ENCODE measurements at places on chromosomes 5 and 9.

GRCh38 chr9:88747768-88748167 is 212.8 kb downstream of the NXNL2 start:
- no peak for DNase-seq

GRCh38 chr5:138654281-138654867 is 79.2 kb upstream of the HSPA9 start:
- no peak for DNase-seq

- DNase-seq: no peak
Measured at GRCh38 chr9:125260561-125260960, 1.1 kb upstream of the GAPVD1 start.

- DNase-seq: no peak
Measured at GRCh38 chr5:179272326-179273072, 72.8 kb downstream of the ADAMTS2 start.

DNA sequence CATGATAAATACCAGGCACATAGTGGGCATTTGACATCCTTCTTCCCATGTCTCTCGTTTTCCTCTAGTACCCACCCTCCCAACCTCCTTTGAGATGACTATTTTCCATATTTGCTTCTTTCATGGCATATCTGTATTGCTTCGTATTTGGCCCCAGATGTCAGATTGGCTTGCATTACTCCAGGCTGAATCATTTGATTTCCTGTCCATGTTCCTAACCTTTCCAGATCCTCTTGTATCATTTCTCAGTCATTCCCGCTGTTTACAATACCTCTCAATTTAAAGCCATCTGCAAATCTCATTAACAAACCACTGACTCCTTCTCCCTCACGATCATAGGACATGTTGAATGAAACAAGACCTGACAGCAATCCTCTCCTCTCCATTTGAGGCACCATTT is 19.9 kb downstream of the MTX3 start:
- no peak for DNase-seq

DNA sequence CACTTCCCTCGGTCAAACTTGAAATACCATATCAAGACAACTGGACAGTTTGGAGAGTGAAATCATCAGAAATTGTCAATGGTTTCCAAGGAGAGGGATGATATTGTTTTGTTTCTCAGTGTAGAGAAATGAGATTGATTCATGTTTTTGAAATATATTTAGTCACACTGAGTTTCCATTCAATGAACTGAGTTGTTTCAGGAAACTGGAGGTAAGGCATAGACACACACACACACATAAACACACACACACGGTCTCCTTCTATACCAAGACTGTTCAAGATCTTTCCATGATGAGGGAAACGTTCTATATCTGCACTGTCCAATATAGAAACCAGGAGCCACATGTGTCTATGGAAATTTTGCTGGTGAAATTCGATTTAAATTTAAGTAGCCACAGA is 182.8 kb downstream of the PTTG1 start:
- no peak for DNase-seq

GRCh38 chr5:39158127-39158593 is 61.2 kb downstream of the FYB1 start:
- no peak for DNase-seq

DNA sequence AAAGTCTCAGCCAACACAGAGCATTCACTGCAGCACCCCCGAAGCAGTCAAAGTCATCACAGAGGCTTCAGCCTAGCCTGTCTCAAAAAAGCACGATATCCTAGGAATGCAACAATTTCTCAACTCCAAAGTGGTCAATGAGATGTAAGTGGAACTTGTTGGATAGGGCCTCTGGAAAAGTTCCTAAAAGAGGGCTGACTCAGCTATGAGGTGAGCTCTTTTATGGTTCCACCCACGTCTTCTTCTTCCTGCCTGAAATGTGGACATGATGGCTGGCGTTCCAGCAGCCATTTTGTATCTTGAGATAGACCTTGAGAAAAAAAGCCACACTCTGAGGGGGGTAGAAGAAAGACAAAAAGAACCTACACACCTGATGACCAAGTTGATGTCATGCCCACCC is 32.5 kb upstream of the TRIO start:
- DNase-seq: no peak

GRCh38 chr9:13137426-13137825 is 142.1 kb downstream of the MPDZ start:
- DNase-seq: peak; percentile 29

DNA sequence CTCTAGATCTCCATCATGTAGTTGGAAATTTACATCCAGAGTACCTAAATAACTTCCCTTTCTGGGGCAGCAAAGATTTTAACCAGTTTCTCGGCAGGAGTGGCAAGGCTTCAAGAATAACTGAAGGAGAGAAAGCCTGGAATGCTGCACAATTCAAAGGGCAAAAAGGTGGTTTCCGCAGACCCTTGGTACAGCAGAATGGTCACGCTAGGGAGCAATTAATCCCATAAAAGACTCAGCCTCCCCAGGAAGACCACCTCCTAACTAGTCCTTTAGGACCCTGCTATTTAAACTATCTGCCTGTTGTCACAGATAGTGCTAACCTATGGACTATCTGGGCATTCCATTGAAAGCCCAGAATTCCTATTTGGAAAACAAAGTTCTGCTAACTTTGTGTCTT is 3.6 kb downstream of the HTR1A start:
- no peak for DNase-seq

DNA sequence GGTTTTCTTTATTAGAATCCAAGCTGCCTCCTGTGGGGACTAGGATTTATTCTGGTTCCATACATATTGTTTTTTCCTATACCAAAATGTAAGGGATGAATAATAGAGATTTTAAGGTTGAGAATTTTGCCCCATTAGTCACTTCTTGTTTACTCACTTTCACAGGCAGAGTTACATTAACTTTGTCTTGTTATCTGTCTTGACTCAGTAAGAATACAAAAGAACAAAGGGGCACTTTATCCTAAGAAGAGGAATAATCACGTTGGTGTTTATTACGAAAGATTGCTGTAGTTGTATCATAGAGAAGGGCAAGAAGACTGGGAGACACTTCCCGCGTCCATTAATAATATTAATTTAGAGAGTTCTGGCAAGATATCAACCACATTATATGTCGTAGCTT is 599.7 kb upstream of the FTMT start:
- DNase-seq: no peak

- no peak for DNase-seq
Measured at GRCh38 chr5:581941-582340, 30.2 kb upstream of the CEP72 start.

DNA sequence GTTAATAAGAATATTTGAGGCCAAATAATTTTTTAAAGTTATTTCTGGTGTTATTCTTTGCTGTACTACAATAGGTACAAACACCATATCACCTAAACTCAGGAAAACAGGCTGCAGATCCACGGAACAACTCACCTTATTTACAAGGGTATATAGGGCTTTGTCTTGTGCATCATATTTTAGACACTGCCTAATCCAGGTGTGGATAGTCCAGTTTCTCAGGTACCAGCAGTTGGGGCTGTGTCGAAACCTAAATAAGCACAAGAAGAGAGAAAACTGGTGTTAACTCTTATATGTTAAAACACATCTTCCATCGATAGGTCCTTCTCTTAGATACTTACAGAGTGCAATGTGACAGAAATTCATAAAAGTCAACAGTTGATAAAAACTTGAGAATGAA is 82.2 kb downstream of the MRPS27 start:
- no peak for DNase-seq

- DNase-seq: no peak
Measured at GRCh38 chr5:64914396-64914795, 145.7 kb downstream of the CWC27 start.

DNA sequence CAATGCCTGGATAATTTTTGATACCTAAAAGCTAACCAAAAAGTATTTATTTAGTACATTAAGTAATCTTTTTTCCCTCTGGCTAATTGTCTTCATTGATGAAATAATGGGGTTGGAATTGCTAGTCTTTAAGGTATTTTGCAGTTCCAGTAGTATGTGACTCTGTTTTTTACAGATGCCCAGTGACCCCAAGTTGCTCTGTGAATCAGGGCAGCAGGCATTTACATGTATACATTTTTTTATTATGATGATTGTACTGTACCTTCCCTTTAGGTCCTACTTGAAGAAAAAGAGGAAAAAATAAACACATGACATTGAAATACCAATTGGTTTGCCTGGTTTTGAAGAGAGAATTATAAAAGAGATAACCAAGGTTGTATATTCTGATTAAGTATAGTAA is 385.5 kb downstream of the ADGRV1 start:
- no peak for DNase-seq

DNA sequence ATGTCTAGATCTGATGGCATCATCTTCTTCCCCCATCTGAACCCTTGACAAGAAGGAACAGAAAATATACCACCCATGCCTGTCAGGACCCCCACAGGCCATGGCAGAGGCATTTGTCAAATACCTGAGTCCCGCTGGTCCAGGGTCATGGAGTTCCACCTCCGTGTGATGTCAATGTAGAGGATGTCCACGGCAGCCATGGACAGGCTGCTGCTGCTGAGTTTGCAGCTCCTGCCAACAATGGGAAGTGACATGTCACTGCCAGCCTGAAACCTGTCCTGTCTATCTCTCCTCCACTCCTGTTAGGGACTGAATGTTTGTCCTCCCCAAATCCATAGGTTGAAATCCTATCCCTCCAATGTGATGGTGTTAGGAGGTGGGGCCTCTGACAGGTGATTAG is 208.8 kb downstream of the DAB2IP start:
- no peak for DNase-seq

DNA sequence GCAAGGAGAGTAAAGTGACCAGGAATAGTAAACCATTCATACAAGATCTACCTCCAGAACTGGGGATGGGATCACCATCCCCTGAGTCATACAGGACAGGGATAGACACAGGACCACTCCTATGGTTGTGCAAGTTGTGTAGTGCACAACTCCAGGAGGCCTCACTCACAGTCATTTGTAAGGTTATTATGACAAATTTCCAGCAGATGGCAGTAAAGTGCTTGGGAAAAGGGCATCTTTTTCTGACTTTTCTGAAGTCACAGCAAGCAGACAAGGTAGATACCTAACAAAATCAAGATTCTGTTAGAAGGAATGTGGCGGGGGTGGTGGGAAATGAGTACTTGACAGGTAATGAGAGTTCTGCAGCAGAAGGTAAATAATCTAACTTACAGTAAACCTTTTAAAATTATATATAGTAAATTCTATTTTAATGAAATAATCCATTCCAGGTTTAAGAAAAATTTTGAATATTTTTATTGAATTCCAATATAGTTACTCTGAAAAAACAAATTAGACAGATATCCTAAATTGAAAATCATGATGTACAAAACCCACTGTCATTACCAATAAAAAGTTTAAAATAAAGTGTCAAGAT is 16.7 kb upstream of the KIF27 start:
- no peak for DNase-seq

- DNase-seq: peak; percentile 56
Measured at GRCh38 chr5:141734501-141735229, 52.6 kb upstream of the ARAP3 start.

GRCh38 chr9:29214690-29215253 is 1641.5 kb upstream of the C9orf72 start:
- DNase-seq: no peak

- DNase-seq: no peak
Measured at GRCh38 chr9:114813717-114814418, 8.0 kb upstream of the TNFSF15 start.

DNA sequence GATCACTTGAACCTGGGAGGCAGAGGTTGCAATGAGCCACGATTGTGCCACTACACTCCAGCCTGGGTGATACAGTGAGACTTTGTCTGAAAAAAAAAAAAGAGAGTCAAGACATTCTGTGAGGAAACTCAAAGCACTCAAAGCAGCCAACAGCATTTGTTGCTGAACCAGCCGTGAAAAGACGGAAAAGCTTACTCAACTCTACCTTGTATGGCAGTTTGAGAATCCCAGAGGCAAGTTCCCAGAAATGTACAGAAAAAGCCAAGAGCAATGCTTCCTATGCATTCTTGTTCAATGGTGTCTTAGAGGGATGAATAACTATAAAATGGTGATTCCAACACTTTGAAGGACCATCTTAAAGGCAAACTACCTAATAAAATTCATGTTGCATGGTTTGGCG is 170.2 kb downstream of the HSD17B3 start:
- no peak for DNase-seq

DNA sequence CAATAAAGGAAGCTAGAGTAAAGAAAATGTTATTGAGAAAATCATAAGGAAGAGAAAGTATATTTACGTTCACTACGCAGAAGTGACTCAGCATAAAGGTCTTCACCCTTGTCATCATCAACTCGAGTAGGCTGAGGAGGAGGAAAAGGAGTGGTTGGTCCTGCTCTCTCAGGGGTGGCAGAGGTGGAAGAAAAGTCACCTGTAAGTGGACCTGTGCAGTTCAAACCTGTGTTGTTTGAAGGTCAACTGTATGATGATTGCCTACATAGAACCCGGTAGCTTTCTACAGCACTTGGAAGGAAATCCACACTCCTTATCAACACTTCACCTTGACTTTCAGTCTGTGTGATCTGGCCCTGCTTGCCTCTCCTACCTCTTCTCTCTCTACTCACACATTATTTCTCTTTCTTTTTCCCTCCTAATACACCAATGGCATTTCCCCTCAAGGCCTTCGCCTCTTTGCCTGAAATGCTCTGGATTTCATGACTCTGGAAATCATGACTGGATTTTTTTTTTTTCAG is 109.3 kb upstream of the CPEB4 start:
- no peak for DNase-seq

GRCh38 chr9:2163231-2163885 is 148.2 kb downstream of the SMARCA2 start:
- no peak for DNase-seq

DNA sequence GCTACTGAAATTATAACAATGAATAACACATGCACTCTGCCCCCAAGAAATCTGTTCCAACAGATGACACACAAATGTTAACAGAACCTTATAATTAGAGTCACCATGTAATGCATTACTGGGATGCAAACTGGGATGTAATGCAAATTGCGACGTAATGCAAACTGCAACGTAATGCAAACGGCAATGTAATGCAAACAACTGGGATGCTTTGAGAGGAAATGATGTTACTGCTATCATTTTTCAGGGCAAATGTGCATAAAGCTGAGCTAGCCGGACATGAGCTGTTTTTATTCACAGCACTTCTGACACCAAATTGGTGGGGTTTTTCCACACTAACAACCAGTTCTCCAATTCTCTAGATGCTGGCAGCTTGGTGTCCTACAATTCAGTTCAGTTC is 117.2 kb downstream of the ADAMTS16 start:
- no peak for DNase-seq

DNA sequence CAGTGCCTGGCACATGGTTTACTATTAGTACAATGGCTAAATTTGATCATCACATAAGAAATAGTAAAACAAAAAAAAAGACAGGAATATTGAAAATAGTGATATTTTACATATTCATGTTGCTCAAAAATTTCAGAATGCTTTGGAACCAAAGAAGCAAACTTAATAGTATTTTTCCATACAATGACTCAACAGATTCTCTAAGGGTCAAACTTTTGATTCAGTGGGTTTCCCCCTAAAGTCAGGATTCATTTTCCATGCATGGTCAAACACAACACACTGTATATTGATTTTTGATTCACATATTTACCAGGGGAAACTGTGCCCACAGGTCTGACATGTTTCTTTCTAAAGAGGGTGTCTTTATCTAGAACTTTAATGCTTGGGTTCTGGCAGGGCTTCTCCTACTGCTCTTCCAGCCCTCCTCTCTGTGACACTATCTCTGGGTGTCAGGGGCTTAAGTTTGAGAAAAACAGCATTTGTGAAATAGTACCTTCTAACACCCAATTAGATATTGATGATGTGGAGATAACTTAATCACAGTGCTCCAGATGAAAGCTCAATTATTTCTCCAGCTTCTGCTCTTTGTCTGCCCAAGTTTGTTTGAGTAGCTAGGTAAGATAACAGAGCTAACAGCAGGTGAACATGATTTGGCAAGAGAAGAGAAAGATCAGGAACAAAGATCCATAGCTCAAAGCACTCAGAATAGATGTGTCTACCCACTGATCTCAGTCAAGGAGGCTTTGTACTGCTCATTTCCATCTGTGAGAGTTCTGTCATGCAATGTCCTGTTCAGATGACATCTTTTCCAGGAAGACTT is 35.5 kb upstream of the ELL2 start:
- DNase-seq: no peak

All from right renal cortex interstitium (tissue), 3 donors.